Brain microvascular endothelial cell (primary cell): ENCODE measurements at places on chromosomes 6 and 20.
A peak's percentile ranks its signal among the peaks of the same experiment; 100 is the strongest.

GRCh38 chr6:63573076-63573898, 1.0 kb downstream of the LOC128125822 start:
- DNase-seq, result peak; percentile 55

GRCh38 chr6:158561938-158562337, 2.0 kb downstream of the TMEM181 start:
- no peak for DNase-seq

DNA sequence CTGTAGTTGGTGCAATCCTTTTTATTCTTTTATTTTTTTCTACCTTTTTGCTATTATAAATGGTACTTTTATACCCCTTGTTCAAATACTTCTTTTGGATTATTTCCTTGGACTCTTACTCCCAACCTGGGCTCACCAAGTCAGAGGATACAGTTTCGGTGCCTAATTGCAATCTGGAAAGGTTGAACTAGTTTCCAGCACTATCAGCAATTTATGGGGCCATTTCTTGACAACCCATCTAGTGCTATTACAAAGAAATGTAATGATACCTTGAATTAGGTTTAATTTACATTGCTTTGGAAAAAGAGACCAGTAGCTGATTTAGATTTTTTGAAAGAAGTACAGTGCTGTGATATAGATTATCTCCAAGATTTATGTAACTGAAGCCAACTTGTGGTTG, 5.2 kb downstream of the PTPRA start:
- DNase-seq, result no peak

DNA sequence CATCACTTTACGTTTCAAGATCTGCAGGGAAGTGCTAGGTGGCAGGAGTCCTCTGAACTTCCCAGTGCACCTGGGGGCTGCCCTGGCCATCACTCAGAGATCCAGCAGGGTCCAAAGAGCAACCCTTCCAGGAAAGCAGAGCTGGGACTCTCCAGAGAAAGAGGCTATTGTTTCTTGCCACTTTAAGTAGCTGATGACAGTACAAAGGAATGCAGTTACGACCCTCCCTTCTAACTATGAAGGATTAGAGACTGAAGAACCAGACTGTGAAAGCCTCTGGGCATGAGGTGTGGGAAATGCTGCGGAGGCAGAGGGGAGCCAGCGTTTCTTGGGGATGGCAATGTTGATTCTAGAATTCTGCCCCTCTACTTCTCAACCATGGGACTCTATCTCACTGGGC, 189.1 kb upstream of the SUPT3H start:
- DNase-seq, result no peak

DNA sequence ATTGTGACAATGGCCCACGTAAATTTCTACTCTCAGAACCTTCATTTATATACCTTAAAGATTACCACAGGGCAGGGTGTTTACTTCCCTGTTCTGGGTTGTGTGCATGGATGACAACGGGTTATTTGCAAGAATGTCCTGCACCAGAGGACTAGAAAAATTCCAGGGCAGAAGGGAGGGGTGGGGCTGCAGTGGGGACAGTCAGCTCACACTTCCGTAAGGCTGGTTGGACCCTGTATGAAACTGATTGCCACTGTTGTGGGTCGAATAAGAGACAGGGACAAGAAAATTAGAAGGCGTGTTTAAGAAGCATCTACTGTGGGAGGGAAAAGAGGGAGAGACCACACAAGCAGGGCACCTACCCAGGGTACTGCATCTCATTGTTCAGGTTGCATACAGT, 96.5 kb downstream of the SNAP25 start:
- no peak for DNase-seq

- DNase-seq, result no peak
Measured at GRCh38 chr20:10733122-10733521, 59.3 kb upstream of the JAG1 start.

GRCh38 chr20:53834749-53835148, 235.6 kb downstream of the BCAS1 start:
- no peak for DNase-seq

GRCh38 chr20:53891306-53891894, 179.0 kb downstream of the BCAS1 start:
- no peak for DNase-seq

GRCh38 chr6:127120023-127120786, 1.7 kb downstream of the RSPO3 start:
- no peak for DNase-seq

GRCh38 chr6:82362878-82363427, 664 bp upstream of the TPBG start:
- peak; percentile 17 for DNase-seq

DNA sequence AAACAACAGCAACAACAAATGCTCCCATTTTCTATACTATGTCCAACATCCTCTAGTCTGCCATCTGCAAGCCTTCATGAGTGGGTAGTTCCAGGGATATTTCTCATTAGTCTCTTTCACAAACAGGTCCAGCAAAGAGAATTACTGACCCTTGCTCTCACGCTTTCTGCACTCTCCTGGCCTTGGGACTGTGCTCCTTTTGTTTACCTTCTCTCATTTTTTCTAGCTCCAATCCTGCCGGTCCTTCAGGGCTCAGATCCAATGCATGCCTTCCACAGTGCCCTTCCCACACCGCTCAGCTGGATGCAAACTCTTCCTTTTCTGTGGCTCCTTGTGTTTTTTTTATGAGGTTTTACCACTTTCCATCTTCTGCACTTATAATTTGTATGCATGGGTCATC, 47.2 kb downstream of the ADTRP start:
- DNase-seq, result no peak

DNA sequence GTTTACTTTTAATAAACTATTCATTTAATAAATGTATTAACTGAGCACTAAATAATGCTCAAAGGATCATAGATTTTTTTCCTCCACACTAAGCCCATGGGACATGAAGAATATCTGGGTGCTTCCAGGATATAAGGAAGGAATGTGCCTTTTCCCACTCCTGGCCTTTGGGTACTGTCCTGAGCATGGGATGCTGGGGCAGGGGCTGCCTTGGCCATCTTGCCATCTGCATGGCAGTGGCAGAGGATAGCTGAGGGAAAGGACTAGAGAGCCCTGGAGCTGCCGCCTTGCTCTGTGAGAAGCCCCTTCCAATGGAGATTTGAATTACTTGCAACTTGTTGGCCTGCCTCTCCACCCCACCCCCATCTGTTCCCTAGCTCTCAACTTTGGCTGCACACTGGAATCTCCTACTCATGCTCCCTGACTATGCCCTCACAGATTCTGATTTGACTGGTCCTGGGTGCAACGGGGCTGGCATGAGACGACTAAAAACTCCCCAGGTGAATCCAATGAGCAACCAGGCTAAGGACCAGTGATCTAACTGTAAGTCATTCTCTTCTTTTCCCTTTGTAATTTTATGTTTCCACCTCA, 15.6 kb downstream of the DDRGK1 start:
- DNase-seq, result no peak

GRCh38 chr6:88636871-88637270, 326.5 kb downstream of the RNGTT start:
- no peak for DNase-seq

DNA sequence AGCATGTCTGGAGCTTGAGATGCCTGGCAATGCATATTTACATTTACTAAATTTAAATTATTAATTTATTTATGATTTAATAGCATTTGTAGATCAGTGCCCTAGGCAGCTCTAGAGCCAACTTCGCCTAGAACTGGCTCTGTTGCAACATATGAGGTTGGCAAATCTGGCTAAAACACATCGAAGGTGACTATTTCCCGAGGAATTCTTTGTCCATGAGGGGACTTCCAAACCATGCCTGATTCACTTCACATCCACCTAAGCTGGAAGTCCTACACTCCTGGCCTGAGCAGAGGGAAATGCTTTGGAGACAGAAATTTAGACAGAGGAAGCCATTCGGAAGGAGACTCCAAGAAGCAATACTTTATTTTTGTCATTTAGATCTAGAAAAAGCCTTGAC, 211.0 kb upstream of the ARG1 start:
- DNase-seq, result no peak

- no peak for DNase-seq
Measured at GRCh38 chr6:26272171-26272637, 92.8 kb upstream of the BTN3A2 start.

- peak; percentile 40 for DNase-seq
Measured at GRCh38 chr6:125095580-125096301, 57.8 kb upstream of the TPD52L1 start.

DNA sequence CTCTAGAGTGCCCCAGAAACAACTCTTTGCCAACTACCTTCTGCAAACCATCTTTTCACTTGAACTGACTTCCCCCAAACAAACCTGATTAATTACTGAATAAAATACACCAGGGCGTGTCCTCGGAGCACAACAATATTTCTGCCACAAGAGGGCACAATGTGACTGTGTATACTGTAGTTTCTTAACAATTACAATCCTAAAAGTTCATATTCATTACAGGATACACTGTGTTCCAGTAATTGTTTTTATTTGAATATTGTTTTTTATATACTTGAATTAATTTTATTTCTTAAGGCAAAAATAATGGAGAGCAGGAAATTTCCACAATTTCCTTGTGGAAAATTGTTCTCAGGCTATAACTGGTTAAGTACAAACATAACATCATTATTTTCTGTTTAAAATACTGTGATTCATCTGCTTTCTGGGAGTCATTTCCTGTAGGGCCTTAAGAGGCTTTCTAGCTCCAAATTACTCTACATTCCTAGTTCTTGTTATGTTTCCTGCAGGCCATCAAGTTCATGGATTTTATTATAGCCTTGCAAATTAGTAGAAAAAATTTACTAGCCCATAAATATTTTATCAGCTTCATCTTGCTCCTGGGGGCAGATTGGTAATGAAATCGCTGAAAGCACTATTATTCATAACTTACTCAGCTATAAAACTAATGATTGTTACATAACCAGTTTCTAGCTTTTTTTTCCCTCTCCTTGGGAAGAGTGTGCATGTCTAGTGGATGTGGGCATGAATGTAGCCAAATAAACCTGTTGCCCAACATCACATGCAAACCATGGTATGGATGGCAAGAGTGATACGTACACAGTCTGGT, 51.9 kb upstream of the SLC22A16 start:
- DNase-seq, result peak; percentile 61

GRCh38 chr20:6802227-6802626, 34.7 kb downstream of the BMP2 start:
- no peak for DNase-seq

DNA sequence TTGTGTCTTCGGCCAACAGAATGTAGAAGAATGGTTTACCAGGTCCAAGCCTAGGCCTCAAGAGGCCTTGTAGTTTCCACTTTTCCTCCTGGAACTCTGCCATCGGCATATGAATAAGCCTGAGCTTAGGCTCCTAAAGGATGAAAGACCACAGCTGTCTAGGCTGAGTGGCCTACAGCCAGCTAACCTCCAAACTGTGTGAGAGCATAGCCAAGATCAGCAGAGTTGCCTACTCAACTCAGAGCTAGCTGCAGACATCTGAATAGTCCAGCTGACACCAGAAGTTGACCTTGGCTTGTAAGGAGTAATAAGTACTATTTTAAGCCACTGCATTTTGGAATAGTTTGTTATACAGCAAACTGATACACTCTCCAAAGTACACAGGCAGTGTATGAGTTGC, 52.6 kb upstream of the SMIM29 start:
- DNase-seq, result peak; percentile 59

DNA sequence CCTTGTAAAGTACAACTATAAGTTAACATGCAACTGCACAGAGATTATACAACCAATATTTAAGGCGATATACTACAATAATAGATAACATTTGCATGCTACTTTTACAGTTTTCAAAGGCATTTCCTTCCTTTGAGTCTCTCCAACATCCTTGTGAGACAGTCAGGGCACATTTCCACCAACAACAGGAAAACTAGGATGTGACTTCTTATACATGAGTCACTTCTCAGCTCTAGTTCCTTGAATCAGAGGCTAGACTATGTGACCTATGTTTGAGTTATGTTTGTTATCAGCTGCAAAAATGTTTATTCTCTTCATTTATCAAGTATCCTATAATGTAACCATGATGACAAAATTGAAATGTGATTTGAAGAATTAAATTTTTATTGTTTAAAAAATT, 51.7 kb upstream of the TFAP2D start:
- DNase-seq, result no peak

DNA sequence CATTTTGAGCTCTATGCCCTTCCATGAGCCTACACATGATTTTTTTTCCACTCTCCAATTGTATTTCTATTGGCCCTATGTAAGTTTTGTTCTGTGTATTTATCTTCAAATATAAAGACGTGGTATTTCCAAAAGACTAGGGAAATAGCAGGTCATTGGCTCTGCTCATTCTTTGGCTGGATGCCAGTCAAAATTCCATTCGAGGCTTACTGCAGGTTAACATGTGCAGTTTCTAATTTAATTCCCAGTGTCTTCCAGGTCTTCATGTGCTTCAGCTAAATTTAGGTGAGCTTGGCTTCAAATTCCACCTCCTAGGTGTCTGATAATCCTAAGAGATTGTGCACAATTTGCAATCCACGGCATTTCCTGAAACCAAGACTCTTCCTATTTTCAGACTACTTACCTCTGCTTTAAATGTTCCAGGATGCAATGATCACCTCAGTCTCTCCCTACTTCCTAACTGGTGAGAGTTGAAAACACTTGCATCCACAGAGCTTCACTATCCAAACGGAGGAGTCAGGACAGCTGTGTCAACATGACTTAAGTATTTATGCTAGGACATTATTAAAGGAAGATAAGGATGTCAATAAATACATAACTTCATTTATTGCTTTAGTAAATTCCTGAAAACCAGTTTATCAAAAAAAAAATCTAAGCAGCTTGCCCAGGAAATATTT, 236.1 kb downstream of the COL12A1 start:
- peak; percentile 17 for DNase-seq

DNA sequence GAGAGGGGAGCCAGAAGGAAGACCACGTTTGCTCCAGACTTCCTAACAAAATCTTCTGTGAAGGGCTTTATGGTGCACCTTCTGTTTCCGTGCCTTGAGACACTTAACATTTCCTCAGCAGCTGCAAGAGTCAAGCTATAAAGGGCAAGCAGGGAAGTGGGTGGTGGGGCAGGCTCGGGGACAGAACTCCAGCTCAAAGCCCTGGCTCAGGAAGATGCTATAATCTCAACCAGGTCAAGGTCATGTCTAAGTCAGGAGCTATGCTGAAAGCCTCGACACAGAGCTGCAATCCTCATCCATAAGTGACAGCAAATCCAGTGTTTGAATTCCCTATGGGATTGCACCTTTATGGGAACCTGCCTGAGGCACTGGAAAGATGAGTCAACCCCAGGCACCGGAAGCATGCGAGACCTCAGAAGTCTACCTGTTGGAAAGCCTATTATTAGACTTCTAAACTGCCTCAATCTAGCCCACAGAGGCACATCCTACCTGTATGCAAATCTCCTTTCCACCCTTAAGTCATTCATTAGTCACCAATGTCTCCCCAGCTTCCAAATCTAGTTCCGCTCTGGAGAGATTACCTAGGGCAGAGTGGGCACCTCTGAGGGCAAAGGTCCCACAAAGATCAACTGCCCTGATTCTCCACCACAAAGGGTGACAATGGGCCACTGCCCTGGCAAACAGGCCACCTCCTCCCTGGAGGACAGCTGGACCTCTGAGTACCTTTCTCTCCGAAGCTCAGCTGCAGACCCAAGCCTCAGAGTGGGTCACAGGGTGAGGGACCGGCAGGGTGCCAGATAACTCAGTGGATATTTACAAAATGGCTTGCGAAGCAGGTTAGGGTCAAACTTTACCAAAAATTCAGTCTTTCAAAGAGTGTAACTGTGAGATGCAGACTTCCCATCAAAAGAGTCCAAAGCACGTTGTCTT, 287.0 kb downstream of the CDC5L start:
- DNase-seq, result no peak
